ENCODE measurements at places on chromosomes 2 and 18.

DNA sequence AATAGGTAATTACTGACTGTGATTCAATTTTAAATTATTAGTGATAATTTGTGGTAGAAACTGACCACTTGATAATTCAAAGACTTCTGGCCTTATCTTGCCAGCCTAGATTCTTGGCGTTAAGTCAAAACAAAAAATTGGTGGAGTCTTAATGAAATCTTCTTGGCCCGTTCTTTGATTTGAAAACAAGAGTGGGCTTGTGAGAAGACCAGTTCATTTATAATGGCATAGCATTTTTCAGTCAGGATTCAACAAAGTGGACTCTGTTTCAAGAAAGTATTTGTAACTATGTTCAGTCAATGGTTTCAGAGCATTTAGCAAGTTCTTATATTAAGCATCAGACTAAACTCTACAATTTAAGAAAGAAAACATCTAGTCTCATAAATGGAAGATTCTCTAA is 26.0 kb downstream of the ITGA4 start:
- DNase-seq, result no peak

- DNase-seq, result no peak
Observed at GRCh38 chr18:8744038-8744437, 38.7 kb downstream of the MTCL1 start.

DNA sequence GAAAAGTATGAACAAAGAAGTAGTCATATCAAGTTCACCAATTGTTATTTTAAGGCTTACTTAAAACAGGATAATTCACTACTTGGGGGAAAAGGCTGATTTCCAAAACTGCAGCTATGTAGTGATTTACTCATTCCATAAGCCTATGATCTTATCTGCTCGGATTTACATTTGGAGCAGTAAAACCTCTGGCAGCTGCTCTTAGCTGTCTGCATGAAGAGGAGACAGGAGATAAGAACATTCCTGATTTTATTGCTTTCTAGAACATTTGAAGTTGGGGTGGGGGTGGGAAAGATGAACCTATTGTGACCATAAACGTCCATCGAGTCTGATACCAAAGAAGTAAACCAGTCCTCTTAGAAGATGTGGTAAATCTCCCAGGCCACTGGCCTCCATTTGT is 120.9 kb downstream of the MMADHC start:
- no peak for DNase-seq

- no peak for DNase-seq
Observed at GRCh38 chr18:46591783-46592391, 65.1 kb downstream of the LOXHD1 start.

DNA sequence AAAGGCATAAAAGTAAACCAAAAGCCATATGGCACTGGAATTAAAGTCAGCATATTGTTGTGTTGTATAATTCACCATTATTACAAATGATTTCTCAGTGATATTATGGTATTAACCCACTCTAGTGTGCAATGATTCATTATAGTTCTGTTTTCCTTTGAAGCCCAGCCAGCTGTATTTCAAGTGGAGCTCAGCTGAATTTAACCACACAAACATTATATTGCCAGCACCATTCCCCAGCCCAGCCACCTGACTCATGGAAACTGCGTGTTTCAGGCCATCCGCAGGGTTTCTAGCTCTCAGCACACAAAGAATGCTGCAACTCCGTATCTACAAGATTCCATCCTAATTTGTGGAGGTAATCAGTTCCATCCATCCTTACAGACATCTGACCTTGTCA is 166.8 kb upstream of the CHAC2 start:
- no peak for DNase-seq

GRCh38 chr18:64882896-64883295 is 734.0 kb upstream of the LINC00305 start:
- DNase-seq, result no peak

- DNase-seq, result no peak
Observed at GRCh38 chr2:181790716-181791649, 100.5 kb upstream of the ITPRID2 start.

GRCh38 chr2:161599842-161600241 is 24.4 kb upstream of the SLC4A10 start:
- DNase-seq, result no peak

DNA sequence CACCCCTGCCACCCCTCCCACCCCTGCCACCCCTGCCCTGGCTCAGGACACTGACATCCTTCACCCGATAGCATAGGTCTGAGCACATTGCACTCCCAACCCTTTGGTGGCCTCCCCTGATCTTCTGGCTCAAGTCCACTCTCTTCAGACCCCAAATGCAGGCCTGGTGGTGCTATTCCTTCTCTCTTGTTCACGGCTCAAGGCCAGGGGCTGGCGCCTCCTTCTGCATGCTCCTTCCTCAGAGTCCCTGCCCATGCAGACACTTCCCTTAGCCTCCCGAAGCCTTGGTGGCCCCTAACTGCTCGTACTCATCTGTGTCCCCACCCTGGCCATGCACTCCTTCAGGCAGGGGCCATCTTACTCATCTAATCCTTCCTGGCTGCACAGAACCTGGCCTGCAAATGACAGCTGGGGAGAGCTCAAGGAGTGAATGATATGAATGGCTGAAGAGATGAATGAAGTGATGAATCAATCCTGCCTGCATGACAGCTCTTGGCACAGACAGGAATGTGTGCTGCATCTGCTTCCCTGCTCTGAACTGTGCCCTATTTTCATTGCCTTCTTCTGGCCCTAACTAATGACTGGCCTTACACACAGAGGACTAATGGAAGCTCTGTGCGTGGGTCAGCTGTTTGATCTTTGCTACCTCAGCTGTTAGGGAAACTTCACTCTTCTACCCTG is 290.8 kb downstream of the DYSF start:
- DNase-seq, result no peak

DNA sequence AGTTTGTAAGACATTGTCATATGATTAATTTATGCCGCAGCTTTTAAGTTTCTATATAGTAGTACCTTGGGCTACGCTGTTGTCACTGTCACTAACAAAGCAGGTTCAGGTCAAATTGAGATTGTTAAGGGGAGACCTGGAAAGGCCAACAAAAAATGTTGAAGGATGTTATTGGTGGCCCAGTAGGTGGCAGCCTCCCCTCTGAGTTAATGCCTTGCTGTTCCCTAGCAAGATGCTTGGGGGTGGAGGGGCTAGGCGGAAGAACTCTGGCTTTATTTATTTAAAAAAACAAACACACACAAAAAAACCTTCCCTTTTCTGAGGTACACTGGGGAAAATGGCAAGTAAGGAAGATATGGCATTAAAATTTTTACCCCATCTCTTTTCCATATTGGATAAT is 128.3 kb upstream of the ATP5MC3 start:
- no peak for DNase-seq

All from GF-D8 (cell line).